ENCODE measurements at places on chromosomes 16 and 17.

DNA sequence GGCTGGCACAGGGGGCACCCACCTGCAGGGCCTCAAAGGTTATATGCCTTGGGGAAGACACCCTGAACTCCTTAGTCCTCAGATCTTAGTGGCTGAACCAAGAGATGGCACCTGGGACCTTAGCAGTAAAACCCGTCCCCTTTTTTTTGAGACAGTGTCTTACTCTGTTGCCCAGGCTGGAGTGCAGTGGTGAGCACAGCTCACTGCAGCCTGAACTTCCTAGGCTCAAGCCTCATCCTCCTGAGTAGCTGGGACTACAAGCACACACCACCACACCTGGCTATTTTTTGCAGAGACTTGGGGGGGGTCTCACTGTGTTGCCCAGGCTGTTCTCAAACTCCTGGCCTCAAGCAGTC lies 237.2 kb downstream of the MRTFB start:
- no peak for DNase-seq

DNA sequence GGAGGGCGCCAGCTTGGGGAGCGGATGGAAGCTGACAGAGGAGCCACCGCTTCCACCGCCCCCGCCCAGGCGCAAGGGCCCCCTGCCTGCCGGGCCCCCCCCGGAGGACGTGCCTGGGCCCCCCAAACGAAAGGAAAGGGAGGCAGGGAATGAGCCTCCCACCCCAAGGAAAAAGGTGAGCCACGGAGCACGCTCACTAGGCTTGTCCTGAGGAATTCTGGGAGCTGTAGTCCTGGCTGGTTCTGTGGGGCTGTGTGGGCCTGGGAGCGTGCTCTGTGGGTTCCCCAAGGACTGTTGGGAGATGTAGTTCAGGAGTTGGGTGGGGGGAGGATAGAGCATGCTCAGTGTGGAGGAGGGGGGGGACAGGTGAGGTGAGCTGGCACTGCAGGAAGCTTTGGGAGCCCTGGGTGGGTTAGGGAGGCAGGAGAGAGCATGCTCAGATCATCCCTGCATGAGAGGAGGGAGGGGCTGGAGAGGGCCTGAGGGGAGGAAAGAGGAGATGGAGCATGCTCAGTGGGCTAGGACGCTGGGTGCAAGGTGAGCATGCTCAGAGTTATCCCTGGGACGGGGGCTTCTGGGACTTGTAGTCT lies 4.5 kb downstream of the FBXL19 start:
- peak; percentile 44 for DNase-seq

DNA sequence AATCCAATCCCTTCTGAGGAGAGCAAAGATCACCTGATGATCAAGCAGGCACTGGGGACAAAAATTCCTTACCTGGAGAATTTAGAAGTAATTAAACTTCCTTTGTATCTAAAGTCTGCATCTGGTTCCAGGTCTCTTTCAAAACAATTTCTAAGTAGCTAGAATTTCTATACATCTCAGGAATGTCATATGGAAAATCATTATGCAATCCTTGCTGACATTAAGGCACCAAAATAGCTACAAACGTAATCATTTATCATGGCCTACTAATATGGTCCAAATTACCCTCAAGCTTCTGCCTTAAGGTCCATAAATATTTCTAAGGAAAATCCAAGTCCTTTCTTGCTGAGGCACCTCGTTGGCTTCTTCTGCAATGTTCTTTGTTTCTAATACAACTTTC lies 32.9 kb upstream of the YPEL2 start:
- no peak for DNase-seq

DNA sequence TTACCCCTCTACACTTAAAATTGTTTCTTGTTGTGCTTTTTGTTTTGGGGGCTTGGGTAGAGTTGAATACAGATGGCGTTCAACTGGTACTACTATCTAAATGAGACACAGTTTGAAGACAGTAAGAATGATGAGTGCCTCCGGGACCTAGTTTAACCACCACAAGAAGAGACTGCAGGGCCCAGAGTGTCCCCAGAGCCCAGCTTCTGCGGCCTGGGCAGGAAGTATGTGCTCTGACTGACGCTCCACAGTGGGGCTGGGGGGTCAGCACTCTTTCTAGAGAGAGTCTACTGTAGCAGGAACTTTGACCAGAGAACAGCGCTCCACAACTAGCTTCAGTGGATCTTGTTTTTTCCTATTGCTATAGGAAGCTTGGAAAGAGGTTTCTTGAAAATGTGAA lies 174.0 kb downstream of the VPS53 start:
- no peak for DNase-seq

GRCh38 chr17:1573932-1574696 lies 11.5 kb upstream of the PITPNA start:
- DNase-seq = peak; percentile 67

DNA sequence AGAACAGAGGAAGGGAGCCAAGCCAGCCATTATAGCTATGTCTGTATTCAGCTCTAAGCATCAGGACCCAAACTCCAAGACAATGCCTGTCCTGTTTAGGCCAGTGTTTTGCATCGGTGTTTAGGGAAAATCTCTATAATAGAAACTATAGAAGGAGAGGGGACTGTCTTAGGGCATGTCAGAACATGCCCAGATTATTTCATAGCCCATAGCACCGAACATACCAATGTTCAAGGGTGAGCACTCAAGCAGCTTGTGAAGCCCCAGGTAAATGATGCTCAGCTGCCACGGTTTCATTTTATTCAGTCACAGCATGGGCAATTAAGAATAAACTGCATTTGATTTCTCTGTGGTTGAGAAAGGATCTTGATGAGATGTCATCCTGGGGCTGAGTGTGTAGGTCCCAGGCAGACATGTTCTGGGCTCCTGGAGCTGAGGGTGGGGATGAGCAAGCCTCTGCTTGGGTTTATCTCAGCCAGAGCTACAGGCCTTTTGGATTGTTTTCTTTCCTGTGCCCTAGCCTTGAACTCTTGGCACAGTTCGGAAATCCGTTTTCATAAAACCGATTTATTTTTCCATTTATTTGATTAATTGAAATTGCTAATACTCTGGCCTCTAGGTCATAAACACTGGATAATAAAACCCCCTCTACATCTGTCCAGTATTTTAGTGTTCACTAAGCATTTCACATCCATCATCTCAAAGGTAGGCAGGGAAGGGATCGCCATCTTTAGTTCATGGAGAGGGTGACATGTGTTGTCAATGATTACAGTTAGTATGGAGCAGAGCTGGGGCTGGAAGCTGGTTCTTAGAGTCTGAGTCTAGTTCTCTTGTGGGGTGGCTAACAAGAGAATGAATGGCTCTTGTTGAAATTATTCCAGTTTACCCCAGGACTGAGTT lies 290.7 kb upstream of the ASIC2 start:
- DNase-seq = no peak

- DNase-seq = no peak
Measured at GRCh38 chr16:4016005-4016352, 100.3 kb downstream of the ADCY9 start.

- DNase-seq = peak; percentile 48
Measured at GRCh38 chr17:75404731-75405364, 630 bp downstream of the GRB2 start.

DNA sequence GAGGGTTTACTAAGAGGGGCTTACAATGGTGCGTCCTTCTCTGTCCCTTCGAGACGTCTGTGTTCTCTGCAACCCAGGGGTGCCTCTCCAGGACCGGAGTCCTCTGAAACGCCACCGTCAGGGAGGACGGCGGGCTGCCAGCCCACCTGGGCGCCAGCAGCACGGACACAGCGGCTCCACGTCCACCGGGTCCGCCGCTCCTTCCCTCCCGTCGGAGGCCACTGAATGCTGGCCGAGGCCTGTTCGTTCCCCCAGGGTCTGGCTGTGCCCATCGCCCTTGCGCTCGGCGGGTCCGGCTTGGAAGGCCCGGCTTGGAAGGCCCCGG lies 403 bp downstream of the TEPSIN start:
- no peak for DNase-seq

- no peak for DNase-seq
Measured at GRCh38 chr17:50621574-50622031, 13.1 kb upstream of the ABCC3 start.

GRCh38 chr17:82475458-82475857 lies 16.9 kb downstream of the NARF start:
- DNase-seq = no peak

DNA sequence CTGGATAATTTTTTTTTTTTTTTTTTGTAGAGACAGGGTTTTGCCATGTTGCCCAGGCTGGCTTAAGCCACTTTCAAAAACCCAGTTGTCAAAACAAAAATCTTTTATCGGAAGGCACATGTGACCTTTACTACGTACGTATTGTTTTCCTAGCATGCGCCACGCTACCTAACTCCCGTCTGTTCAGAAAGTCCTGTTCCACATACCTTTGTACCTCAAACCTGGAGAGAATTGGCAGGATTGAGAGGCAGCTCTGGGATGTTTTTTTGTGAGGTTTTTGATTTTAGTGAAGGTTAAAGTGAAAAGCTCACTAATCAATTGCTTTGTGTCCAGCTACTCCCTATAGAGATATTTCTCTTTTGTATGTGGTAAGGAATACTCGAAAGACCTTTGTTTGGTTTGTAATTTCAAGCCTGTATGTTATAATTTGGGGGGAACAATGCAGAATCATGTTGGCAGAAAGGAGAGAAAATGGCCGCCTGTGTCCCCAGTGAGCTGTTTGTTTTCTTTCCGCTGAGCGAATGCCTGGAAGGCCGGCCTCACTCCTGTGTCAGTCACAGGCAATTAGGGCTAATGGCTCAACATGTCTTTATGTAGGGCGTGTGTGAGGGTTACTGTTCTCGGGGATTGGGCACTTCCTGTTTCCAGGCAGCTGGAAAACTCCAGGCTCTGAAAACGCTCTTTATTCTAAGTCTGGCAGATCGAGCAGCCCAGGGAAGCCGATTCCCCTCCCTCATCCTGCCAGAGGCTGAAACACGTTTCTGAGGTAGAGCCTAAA lies 60.8 kb upstream of the CLEC18A start:
- DNase-seq = no peak

DNA sequence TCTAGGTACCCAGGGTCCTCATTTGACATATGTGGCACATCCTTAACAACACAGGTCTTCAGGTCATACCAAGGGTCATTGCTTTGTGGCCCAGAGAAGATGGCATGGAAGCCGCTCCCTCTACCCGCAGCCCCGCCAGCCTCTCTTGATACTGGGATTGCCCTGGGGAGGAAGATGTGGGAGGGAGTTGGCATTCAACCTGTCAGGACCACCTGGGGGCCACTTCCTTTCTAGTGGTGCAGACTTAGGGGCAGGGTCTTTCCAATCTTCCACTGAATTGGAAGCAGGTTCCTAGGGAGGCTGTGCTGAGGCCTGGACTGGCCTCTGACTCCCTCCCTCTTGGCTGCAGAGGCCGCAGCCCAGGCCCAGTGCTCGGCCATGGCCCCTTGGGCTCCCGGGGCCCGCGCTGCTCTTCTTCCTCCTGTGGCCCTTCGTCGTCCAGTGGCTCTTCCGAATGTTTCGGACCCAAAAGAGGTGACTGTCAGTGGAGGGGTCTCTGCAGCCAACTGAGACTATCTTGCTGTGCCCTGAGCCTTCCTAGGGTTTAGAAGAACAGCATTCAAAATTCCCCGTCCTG lies 5.1 kb upstream of the HEXIM1 start:
- no peak for DNase-seq

DNA sequence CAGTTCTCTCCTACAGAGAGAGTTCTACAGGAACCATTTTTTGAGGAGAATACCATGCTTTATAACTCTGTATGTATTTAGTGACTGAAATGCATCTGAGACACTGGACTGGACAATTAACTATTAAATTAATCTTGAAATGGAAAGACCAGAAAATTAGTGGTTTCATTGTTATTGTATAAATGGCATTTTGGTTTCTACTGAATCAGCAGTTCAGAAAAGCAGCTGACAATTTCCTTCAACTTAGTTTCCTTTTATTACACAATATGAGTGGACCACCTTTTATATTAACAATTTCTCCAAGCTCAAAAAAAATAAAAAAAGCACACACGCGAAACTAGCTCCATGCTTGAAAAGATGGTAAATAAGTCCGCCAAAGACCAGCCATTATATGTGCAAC lies 66.1 kb upstream of the SLC12A3 start:
- DNase-seq = no peak

GRCh38 chr16:54946909-54947308 lies 16.2 kb downstream of the IRX5 start:
- DNase-seq = no peak

GRCh38 chr17:311119-311782 lies 41.4 kb downstream of the RPH3AL start:
- no peak for DNase-seq

DNA sequence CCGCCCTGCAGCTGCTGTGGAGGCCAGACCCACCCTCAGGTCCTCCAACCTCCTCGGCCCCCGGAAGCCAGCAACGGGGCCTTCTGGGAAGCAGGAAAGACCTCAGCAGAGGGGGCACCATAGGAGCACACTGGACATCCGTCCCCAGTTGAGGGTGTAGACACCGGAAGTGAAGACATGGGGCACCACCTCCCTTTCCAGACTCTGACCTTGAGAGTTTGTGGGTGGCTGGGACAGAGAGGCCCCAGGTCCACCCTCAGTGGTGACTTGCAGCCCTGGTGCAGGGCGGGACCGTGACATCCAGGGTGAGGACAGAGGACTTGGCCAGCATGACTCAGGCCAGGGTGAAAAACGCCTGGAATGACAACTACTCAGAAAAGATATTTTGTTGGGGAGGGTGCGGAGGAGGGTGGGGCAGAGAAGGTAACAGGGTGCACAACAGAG lies 19.9 kb downstream of the CEP295NL start:
- no peak for DNase-seq
